ENCODE measurements at places on chromosomes 4 and X.
A peak's percentile ranks its signal among the peaks of the same experiment; 100 is the strongest.

GRCh38 chr4:167779864-167780263 lies 312.5 kb upstream of the ANXA10 start:
- DNase-seq: no peak

DNA sequence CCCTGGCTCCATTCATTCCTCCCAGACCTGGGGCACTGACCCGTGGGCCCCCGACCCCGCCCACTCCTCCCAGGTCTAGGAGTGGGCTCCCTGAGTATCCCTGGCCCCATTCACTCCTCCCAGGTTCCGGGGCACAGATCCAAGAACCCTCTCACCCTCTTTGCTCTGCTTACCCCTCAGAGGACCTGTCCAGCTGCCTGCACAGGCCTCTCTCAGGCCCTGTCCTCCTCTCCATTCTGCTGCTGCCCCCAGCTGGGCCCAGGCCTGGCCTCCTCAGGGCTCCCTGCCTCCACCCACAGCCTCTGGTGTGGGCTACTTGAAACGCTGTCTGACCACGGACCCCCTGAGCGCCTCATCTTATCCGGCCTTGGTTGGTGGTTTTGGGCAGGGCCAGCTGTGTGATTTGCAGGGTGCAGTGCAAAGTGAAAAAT lies 217.7 kb upstream of the PSAPL1 start:
- no peak for DNase-seq

- DNase-seq: no peak
Observed at GRCh38 chr4:83197555-83198235, 83.2 kb upstream of the PLAC8 start.

GRCh38 chr4:40953283-40954087 lies 203.7 kb downstream of the NSUN7 start:
- peak; percentile 40 for DNase-seq

DNA sequence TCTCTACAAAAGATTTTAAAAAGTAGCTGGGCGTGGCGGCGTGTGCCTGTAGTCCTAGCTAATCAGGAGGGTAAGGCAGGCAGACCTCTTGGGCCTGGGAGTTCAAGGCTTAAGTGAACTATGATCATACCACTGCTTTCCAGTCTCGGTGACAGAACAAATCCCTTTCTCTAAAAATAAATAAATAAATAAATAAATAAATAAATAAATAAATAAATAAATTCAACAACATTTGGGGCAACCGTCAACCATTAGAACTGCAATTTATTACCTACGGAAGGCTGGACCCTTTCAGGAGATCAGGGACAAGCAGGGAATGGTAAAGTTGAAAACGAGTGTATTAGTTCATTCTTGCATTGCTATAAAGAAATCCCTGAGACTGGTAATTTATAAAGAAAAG lies 136.2 kb upstream of the USP9X start:
- no peak for DNase-seq

DNA sequence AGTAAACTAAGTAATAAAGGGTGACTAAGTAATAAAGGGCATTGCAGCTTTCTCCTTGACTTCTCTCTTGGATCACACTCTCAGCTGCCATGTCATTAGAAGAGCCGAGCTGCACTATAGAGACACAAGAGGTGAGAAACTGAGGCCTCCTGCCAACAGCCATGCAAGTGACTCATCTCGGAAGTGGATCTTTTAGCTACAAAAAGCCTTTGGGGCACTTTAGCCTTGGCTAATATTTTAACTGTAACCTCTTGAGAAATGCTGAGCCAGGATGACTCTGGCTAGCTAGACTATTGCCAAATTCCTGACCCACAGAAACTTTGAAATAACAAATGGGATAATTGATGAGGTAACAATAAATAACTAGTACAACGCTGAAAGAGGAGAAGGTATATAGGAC lies 1.5 kb upstream of the NEIL3 start:
- no peak for DNase-seq

DNA sequence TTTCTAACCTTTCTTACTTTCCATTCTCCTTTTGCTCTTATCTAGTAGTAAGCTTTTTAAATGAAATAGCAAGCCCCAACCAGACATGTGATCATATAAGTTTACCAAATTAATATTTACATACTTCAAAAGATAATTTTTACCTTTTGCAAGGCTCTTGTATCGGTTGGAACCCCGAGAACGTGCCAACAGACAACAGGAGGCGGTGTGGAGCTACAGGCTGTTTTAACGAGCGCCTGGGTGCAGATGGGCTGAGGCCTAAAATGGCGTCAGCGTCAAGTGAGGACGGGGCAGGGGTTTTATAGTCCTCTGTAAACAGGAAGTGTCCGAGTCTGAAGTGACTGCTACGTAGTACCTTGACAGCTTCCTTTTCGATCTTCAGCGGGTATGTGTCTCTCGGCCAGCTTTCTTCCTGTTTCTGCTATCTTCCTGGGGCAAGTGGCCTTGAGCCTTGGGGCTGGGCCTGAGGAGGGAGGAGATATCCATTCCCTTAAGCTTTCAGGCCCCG lies 342.7 kb downstream of the GALNTL6 start:
- DNase-seq: peak; percentile 41

DNA sequence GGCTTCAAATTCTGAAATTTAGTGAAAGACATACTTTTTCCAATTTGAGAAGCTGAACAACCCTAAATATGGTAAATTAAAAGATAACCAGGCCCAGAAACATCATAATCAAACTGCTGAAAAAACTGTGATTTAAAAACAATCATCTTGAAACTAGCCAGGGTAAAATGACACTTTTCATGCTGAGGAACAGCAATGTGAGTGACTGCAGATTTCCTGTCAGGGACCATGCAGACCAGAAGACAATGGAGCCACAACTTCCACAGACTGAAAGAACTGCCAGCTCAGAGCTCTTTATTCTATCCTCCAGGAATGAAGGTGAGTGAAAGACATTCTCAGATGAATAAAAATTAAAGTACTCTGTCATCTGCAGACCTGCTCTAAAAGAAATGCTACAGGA lies 73.3 kb downstream of the NAT8L start:
- DNase-seq: no peak

DNA sequence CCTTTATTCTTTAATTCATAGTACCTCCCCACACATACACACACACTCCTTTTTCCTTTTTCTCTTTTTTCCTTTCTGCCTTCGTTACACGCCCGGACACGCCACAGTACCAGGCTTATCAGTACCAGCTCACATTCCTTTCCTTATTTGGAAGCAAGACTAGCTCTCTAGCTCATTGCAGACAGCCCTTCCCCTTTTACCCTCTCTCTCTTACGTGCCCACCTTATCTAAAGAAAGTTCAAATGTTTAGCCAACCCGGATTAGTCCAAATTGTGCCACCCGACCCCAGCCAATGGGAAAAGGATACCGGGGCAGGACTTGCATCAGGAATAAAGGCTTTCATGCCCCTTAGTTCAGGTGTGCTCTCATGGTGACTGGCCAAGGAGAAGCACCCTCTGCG lies 194.7 kb upstream of the VCX3A start:
- DNase-seq: peak; percentile 13

DNA sequence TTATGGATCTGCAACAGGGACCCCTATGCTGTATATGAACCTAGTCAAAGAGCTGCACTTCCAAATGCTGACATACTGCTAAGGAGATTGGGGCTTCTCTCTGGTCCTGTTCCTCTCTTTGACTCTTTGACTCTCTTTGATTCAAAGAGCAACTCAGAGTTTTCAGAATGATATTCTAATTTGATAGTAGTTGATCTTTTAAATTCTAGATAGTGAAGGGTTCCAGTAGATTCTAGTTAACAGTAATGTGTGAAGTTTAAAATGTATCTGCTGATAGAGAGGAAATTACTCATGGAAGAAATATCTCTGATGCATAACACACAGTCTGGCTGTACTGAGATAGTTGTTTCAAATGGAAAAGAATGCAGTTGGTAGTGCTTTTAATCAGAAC lies 239.1 kb downstream of the RASL11B start:
- no peak for DNase-seq

GRCh38 chr4:137952116-137952515 lies 290.0 kb downstream of the SLC7A11 start:
- no peak for DNase-seq
